ENCODE measurements at places on chromosomes 12 and 14.

GRCh38 chr14:65506801-65507200 lies 94.3 kb downstream of the FUT8 start:
- DNase-seq = no peak

- DNase-seq = no peak
Observed at GRCh38 chr14:51089278-51089677, 5.6 kb downstream of the TRIM9 start.

DNA sequence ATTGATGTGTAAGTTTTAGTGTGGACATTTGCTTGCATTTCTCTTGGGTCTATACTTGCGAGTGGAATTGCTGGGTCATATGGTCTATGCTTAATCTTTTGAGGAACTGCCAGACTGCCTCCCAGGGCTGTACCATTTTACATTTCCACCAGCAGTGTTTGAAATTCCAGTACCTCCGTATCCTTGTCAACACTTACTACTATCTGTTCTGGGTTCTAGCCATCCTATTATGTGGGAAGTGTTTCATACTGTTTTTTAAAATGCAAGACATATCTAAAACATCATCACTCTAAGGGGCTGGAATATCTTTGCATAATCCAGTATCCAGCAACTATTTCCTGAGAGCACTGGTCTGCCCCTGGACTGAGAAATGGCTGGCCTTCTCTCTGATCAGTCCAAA lies 80.2 kb upstream of the RIN3 start:
- no peak for DNase-seq

DNA sequence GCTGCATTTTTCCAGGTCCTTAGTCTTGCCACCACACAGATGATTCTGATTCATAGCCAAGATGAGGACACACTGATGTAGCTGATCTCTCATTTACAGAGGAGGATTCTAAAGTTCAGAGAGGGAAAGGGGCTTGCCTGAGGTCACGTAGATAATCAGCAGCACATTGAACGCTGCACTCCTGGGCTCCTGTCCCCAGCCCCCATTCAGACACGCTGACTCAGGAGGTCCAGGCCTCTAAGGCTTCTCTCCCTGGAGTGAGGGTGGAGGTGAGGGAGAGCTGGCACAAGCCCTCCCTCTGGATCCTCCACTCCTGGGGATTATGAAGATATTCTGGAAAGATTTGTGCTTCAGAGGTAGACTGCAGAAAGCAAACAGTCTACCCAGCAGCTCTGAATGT lies 10.3 kb downstream of the NFATC4 start:
- DNase-seq = no peak
